CMK (cell line): ENCODE measurements at places on chromosomes 6 and 20.

- no peak for DNase-seq
Observed at GRCh38 chr6:138988469-138988834, 399 bp upstream of the REPS1 start.

GRCh38 chr6:137877113-137877512 is 10.1 kb downstream of the TNFAIP3 start:
- DNase-seq: no peak

- DNase-seq: no peak
Observed at GRCh38 chr6:57242505-57242904, 20.4 kb upstream of the RAB23 start.

- DNase-seq: no peak
Observed at GRCh38 chr6:145813285-145814034, 1.1 kb downstream of the FBXO30 start.

DNA sequence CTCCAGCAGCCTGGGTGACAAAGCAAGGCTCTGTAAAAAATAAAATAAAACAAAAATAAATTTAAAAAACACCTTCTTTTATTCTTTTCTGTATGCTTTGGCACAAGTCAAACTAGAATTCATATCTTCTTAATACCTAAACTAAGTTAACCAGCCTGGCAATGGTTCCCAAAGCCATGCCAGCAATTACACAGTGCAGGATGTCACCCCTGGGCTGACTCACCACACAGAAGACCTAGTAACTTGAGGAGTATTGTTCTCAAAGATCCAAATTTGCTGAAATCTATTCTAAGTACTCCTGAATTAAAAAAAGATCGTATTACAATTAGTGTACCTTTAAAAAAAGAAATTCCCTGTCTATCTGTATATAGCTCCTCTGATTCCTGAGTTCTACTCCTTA is 162.7 kb upstream of the SGK1 start:
- no peak for DNase-seq

GRCh38 chr6:37127961-37128862 is 41.7 kb upstream of the PIM1 start:
- DNase-seq: no peak

- no peak for DNase-seq
Observed at GRCh38 chr6:25714765-25715164, 39.8 kb upstream of the SLC17A4 start.

GRCh38 chr6:132395015-132395597 is 6.2 kb downstream of the MOXD1 start:
- DNase-seq: no peak

DNA sequence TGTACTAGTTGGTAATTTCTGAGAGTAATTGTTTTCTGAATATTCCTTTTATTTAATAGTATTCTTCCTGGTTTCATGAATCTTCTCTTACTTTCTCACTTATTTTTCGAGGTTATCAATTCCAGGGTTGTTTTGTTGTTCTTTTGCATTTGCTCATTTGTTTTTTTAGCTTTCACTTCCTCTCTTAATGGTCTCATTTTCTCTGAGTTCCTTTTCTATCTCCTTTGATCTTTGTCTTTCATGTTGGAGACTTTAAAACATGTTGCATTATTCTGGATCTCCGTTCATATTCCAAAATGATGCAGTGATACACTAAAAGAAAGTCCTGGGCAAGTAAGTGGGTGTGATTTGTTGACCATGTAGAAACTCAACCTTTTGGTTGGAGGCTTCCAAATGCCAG is 345.3 kb upstream of the SLC35B3 start:
- DNase-seq: no peak

GRCh38 chr6:37257320-37257633 is 295 bp upstream of the TBC1D22B start:
- DNase-seq: no peak

GRCh38 chr6:147724454-147724853 is 216.0 kb downstream of the SAMD5 start:
- DNase-seq: no peak

DNA sequence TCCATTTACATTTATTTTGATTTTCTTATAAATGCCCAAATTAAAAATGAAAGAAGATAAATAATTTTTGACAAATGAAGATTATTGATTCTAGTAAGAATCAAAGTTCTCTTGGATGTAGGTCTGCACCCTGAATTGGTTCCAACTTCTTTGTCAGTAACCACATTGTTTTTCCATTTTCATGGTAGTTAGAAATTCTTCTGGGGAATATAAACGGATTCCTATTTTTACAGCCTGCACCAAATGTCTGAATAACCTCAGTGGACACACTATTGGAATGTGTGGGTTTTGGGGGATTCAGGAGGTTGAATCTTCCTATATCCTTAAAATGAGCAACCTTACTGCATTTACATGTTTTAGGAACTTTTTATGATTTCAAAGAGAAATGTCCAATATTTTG is 1085.3 kb upstream of the MAP3K7 start:
- no peak for DNase-seq

DNA sequence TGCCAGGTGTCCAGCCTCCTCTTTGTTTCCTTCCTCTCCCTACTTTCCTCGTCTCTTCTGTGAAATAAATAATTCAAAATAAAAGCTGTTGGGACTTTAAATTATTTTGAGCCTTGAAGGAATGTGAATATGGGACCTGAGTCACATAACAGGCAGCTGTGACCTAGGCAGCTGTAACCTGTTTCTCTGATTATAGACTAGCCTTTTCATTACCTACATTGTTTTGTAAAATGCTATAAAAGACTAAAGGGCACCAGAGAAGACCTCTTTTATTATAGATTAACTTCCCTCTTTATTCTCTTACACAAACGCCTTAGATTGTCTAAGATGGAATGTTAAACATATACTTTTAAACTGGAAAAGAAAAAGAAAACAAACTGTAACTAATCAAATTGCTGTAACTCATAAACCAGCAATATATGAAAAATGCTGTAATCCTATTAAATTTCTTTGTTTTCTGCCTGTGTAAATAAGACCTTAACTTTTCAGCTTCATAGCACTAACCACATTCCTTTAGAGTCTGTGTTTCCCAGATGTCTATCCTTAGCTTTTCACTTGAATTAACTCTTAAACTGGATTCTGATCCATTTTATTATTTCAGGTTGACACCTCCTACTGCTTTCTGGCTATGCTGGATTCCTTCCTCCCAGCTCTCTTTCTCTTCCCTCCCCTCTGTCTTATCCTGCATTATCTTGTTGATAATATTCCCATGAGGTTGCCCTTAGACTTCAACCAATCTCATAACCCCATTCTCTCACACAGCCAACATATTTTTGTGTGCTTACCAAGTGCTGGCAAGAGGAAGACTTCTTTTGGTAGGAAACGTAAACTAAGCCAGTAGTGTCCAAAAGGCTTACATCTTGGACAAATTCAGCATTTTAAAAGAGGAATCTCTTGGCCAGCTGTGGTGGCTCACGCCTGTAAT is 69.2 kb downstream of the TPD52L1 start:
- DNase-seq: no peak

- DNase-seq: no peak
Observed at GRCh38 chr6:110552901-110553641, 76.7 kb upstream of the SLC22A16 start.

- DNase-seq: no peak
Observed at GRCh38 chr6:82396964-82397751, 33.5 kb downstream of the TPBG start.

DNA sequence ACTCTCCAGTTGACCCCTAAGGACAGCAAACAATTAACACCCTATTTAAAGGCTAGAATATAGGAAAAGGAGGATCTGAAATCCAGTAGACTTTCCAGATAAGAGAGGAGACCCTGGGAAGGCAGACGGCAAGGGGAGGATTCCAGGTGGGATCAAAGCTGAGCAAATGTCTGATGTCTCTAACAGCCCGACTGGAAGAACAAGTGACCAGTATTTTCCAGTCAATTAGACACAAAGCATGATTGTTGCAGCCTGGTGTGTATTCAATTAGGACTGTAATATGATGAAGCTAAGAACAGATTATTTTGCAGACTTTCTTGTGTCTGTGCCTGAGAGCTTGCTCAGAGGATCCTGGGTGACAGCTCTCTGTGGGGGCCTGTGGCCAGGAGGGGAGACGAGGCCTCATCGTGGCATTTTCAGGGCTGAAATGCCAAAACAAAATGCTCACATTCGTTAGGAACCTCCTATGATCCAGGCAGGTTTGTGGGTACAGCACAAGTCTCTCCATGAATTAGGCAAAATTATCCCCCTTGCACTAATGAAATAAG is 471.8 kb upstream of the AGPAT4 start:
- DNase-seq: no peak

GRCh38 chr20:1286267-1287024 is 20.4 kb downstream of the SNPH start:
- no peak for DNase-seq

- no peak for DNase-seq
Observed at GRCh38 chr6:169312658-169313346, 59.2 kb upstream of the THBS2 start.

DNA sequence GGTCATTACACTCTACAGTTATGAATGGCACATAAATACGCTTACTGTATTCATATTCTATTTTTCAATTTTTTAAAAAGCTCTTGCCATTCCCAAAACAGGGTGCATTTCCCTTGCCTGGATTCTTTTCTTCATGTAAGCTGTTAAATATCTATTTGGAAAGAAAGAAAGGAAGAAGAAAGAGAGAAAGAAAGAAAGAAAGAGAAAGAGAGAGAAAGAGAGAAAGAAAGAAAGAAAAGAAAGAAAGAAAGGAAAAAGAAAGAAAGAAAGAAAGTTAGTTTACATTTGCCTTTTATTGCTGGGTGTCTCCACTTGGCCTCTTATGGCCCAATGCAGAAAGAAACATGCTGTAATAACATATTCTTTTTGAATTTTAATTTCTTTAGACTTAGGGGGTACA is 165.9 kb upstream of the ATXN1 start:
- DNase-seq: no peak
